ENCODE measurements at places on chromosomes 12 and 14.

- DNase-seq, result no peak
These were observed 23.2 kb upstream of the ANO6 start for GRCh38 chr12:45192707-45193106.

- no peak for DNase-seq
These were observed 43.3 kb upstream of the RASSF3 start for GRCh38 chr12:64566831-64567517.

GRCh38 chr12:124040291-124040690 is 67.3 kb downstream of the ZNF664 start:
- no peak for DNase-seq

GRCh38 chr12:104122298-104122697 is 15.7 kb downstream of the NFYB start:
- no peak for DNase-seq

GRCh38 chr14:69876848-69877306 is 2.3 kb upstream of the SMOC1 start:
- DNase-seq, result no peak

DNA sequence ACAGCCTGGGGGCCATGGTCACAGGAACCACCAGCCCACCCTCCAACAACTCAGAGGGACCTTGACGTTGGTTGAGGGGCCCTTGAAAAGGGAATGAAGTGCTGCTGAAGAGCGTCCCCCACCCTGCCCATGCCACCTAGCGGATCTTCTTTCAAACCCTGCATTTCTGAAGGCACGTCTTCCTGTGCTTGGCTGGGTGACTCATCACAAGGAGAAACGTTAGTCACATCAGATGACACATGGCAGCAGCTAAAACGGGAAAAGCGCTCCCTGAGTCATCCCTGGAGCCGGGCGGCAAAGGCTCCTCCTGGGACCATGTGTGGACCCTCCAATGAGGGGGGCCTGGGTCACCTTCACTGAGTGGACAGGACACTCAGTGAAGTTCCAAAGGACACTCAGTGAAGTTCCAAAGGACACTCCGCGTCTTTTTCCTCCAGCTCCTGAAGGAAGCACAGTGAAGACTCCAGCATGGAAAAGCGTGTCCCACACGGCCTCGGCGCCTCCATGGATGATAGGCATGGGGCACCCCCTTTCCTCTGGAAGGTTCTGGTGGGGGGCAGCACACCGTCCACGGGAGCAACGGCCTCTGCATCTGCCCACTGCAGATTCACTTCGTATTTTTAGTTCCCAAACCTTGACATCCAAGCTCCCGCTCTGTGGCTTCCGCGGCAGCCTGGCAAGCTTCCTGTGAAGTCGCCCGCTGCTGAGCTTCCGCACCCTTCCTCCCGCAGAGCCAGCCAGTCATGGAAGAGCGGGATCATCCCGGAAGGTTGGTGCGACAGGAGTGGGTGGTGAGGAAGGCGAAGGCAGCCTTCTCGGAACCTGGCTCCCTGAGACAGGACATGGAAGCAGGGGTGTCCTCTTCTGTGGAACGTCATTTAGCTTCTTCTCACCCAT is 383.4 kb downstream of the VRK1 start:
- DNase-seq, result no peak

DNA sequence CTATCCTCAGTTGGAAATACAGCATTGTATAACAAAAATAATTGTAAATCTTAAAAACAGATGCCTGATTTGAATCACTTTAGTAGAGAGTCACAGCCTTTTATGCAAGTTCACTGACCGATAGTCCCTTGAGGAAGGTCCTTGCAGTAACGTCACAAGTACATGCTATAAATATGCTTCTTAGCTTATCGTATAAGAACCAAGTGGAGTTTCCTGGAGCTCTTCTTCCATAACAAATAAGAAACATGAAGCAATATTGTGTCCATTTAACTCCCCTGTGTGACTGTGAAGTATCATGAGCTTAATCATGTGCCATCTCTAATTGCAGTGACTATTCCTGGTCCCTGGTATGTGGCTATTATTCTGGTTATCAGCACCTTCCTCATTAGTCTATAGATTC is 107.9 kb downstream of the SLC38A4 start:
- no peak for DNase-seq

DNA sequence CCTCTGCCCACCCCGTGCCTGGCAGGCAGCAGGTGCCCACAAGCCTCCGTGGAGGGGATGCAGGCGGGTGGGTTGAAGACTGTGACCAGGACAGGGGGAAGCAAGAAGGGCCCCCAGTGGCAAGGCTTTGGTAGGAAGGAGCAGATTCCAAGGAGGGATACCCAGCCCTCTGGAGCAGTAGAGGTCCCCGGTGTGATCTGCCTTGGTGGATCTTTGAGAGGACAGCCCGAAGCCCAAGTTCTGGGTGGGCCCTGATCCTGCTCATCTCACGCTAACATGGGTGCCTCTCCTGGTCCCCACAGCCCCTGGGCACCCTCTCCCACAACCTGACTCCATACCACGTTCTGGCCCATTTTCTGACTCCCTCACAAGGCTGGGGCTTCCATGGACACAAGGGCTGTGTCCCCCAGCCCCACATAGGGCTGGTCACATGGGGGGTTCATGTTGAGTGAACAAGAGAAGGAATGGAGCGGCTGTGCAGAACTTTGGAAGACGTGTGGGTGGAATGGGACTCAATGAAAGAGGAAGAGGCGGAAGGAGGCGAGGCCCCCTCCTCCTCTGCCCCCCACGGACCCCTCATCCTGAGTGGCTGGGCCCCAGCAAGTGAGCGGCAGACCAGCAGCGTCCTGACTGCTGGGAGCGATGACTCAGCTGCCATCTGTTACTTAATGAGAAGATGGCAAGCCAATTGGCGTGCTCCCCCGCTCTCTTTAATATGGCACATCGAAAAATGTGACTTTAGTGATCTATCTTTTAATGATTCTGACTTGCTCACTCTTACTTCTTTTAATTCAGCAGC is 77.0 kb upstream of the BCL11B start:
- no peak for DNase-seq

- no peak for DNase-seq
These were observed 34.6 kb downstream of the FMNL3 start for GRCh38 chr12:49672301-49673217.

- no peak for DNase-seq
These were observed 1.5 kb downstream of the FKBP4 start for GRCh38 chr12:2796187-2796666.

DNA sequence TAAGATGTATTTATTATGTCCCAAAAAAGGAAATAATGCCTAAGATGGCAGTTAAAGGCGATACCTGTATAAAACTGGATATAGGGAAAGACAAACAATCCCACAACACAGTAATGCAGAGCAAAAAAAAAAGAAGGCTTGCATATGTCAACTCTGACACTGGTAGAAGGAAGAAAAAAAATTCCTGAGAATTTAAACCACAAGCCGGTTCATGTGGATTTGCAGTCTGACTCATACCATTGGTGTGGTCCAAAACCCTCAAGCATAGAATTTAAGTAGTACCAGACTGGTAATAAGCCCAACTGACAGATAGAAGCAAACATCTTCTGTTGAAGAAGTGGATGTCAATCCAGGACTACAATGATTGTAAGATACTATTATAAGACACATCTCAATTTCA is 7.2 kb downstream of the DNAI7 start:
- no peak for DNase-seq

DNA sequence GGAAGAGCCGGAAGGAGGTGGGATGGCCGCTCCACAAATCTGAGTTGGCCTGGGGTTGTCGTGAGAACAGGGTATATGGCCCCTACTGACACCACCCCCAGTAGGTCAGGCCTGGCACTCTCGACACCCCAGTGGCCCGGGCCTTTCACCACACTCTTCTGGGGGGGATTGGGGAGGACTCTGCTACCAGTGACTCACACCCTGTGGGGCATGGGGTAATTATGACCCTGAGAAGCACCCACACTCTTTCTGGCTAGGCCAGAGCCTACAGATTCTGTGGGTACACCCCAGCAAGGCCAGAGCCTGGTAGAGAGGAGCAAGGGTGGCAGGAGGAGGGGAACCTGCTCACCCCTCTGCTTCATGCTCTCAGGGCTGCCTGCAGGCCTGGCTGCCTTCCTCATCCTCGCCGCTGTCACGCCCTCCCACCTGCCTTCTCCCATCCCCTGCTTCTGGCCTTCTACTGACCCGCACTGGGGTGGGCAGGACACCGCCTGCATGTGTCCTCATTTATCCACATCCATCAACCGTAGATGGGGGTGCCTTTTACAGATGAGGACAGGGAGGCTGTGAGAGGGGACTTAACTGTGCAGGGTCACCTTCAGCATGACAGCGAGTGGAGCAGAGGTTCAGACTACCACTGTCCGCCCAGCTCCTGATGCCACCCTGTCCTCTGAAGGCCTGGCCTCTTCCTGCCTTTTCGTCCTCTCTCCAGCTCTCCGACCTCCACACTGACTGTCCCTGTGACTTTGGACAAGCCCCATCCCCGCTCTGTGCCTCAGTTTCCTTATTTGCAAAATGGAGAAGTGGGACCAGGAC is 18.4 kb downstream of the ASB2 start:
- DNase-seq, result no peak

- DNase-seq, result peak; percentile 52
These were observed 506 bp downstream of the CRY1 start for GRCh38 chr12:107092669-107093416.

DNA sequence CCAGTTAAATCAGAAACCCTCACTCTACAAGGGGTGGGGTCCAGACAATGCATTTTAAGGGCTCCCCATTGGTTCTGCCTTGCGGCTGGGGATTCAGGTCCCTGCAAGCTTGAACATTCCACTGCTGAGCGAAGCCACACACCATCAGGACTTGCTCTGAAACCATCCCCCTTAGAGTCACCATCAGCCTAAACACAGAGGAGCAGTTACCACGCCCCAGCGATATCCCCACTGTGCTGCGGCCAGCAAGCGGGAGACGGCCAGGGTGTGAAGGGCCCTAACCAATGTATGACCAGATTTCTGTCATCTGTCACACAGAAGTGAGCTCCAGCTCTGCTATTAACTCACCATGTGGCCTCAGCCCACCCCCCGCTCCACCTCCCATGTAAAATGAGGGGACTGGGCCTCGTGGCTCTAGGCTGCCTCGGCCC is 29.7 kb downstream of the CCDC88C start:
- no peak for DNase-seq

GRCh38 chr14:21852775-21853174 is 179.2 kb upstream of the OR4E1 start:
- no peak for DNase-seq

DNA sequence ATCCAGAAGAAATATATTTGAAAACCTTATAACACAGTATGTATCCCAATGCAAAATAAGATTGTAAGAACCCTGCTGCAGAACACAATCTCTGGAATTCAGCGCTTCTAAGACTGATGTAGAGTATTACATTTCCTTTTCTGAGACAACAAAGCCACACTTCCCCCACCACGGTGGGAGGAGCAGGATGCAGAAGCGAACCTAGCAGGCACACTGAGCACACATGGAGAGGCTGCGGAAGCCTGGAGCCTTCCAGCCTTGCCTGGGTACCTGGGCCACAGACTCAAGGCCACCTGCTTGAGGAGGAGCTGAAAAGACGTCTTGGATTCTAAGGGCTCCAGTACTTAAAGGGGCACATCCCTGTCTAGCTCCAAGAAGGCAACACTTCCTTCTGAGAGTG is 46.4 kb downstream of the TCHP start:
- DNase-seq, result no peak

- no peak for DNase-seq
These were observed 231.4 kb downstream of the ANO2 start for GRCh38 chr12:5713599-5714081.

DNA sequence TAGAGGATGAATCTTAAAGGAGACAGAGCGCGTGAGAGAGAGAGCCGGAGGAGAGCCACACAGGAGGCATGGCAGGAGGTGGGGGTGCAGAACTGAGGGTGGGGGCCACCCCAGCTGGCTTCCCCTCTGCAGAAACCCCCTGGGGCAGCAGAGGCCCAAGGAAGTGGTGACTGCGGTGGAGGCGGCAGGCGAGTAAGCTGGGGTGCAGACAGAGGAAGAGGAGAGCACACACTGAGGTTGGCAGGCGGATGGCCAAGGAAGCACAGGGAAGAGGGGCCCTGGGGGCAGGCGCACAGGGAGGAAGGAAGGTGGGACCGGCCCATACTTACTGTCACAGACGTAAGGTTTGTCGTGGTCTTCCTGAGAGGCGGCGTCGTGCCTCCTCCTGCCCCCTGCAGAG is 179.8 kb downstream of the DPF3 start:
- no peak for DNase-seq

DNA sequence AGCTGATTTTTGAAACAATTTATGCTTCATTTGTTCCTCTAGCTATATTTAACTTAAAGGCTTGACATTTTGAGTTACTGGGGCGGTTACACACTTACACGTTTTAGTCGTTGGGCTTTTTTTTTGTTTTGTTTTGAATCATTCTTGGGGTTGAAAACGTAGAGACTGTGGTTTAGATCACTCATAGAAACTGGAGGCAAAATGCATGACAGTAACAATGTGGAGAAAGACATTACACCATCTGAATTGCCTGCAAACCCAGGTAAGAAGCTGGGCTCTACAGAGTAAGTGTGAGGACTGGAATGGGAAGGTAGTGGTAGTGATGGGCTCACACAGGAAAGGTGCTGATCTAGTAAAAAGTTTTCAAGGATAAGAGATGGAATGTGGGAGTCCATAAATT is at the start of gene CLEC2D:
CLEC2D (plus strand) TSS at position 180 of the 400 bp plus-strand sequence; CDS start at position 202, 22 bp downstream.
- no peak for DNase-seq

- DNase-seq, result no peak
These were observed 38.2 kb upstream of the FBLN5 start for GRCh38 chr14:91985521-91986255.

DNA sequence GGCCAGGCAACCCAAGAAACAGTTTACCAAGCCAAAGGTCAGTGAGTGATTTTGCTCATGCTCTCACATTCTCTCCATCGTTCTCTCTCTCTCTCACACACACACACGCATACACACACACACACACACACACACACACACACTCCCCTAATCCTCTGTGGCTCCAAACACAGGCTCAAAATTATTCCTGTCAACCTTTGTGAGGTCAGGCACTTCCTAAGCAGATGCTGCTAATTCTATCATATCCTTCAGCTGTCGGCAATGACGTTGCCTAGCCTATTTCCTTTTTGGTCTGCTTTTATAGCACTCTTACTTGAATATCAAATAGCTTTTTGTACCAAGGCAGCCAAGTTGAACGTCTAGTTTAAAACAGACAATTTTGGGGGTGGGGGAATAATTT is 98.9 kb upstream of the EGLN3 start:
- DNase-seq, result no peak

GRCh38 chr12:92297932-92298696 is 152.5 kb upstream of the BTG1 start:
- DNase-seq, result no peak

DNA sequence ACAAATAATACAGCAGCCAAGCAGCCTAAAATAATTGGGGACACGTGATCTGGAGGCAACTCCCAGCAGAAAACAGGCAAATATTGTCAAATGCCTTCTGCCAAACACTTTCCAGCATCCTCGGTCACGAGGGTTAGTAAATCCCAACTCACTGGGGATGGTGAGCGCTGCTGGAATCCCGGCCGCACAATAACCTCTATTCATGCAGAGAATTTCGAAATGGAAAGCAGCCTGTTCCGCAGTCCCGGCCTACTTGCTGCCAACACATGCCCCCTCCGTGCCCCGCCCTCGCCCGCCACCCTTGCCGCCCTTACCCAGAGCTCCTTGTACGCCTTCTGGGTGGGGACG is 62.2 kb downstream of the RFX4 start:
- no peak for DNase-seq

Data from NCI-H1417 treated with DMSO at 0.1 percent for 48 hours (cell line).